ENCODE measurements at places on chromosomes 5 and 9.

DNA sequence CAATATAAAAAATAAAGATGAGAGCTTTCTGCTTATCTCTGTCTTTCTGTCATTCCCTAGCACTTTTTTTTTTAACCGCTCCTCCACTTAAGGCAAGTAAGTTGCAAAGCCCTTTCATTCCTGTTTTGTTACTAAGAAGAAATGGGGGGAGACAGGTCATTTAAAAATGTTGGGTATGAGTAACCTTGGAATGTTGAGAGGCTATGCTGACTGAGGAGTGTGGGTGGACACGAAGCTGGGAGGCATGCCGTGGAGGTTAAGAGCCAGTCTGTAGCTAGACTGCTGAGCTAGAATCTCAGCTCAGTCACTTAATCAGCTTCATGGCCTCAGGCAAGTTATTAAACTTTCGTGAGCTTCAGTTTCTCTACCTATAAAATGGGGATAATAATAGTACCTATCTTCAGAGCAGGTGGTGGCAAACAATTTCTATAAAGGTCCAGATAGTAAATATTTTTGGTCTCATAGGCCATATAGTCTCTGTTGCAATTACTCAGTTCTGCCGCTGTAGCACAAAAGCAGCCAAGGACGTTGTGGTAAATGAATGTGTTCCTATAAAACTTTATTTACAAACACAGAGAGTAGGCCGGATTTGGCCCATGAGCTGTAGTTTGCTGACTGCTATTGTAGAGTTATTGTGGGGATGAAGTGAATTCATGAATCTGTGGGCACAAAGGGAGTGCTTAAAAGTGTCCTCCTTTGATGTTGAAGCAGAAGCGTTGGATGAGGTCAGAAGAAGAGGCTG is 220.0 kb downstream of the GABBR2 start:
- no peak for DNase-seq

- DNase-seq: no peak
Observed at GRCh38 chr5:3230254-3230653, 365.4 kb upstream of the IRX1 start.

GRCh38 chr9:8962084-8962483 is 1162.5 kb upstream of the DMAC1 start:
- DNase-seq: no peak

GRCh38 chr9:14846871-14847311 is 63.3 kb downstream of the FREM1 start:
- DNase-seq: no peak

DNA sequence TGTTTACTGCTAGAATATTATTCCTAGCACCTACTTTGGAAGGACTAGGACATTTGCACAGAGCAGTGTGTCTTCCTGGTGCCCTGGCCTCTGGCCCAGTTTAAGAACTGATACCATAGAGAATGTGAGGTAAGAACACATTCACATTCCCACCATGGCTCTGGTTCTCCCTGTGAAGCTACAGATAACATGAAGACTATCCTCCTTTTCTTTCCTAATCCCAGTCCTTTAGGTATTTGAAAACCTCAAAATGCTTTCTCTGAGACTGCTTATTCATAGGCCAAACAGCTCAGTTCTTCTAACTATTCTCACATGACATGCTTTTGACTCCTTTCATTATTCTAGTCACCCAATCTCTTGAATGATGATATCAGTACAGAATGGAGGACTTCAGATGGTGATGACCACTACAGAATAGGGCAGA is 11.9 kb downstream of the FAM219A start:
- DNase-seq: no peak

DNA sequence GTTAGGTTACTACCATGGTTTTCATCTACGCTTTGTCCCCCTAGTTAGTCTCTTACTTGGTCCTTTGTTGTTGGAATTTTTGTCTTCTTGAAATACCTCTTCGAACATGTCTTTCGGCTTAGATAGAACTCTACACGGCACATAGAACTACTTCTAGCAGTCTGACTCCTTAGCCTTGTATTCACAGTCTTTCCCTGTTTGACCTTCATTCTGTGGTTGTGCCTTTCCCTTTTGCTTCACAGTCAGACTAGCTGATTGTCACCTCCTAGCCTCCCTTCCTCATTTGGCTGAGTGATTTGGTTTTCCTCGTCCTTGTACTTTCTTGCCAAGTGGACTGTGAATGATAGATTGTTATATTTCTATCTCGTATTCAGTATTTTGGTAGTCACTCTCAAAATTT is 10.7 kb downstream of the SMAD5 start:
- no peak for DNase-seq
